Lung (tissue), 17 donors: ENCODE measurements at places on chromosomes 6 and 20. TPM values are rescaled to one million over a fixed set of nuclear protein-coding genes. Genes with fewer than 3 reads are reported as not detected.

Gene OLIG3
- not detected for total RNA-seq

- H3K4me1 ChIP-seq = peaks cover 6% of the 10 kb centered on the region
- H3K4me3 ChIP-seq = no peak overlapping the region
- DNase-seq = peak; percentile 75
- no peaks in the 10 kb centered on the region for H3K36me3 ChIP-seq
- no peak overlapping the region for H3K27ac ChIP-seq
Observed at GRCh38 chr6:55299286-55299985, 27.8 kb upstream of the GFRAL start.

Gene HLA-DOB
- total RNA-seq = 1.3 TPM

GRCh38 chr20:1295276-1295930 is 29.3 kb downstream of the SNPH start:
- H3K4me3 ChIP-seq = no peak overlapping the region
- H3K36me3 ChIP-seq = no peaks in the 10 kb centered on the region
- DNase-seq = no peak
- no peaks in the 10 kb centered on the region for H3K27me3 ChIP-seq

DNA sequence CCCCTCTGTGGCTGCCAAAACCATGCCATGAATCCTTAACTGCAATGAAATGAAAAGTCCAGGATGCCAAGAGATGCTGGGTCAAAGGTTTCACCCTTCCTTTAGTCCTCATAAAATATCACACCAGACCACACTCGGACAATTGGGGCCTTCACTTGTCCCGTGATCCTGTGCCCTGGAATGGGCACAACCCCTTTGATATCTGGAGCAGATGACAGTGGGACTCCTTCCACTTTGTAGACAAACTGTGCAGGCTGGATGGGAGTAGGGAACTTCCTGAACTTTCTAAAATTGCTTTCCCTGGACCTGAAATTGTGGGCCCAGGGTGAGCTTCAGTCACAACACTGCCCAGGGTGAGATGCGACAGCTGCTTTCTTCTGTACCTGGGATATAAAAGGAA is 9.6 kb upstream of the BPIFB6 start:
- no peaks in the 10 kb centered on the region for H3K36me3 ChIP-seq
- H3K4me1 ChIP-seq = no peaks in the 10 kb centered on the region
- no peak overlapping the region for H3K4me3 ChIP-seq
- DNase-seq = no peak

- DNase-seq = peak; percentile 53
- H3K36me3 ChIP-seq = peaks cover 17% of the 10 kb centered on the region
- no peaks in the 10 kb centered on the region for H3K27me3 ChIP-seq
- no peak overlapping the region for H3K4me3 ChIP-seq
- peaks cover 6% of the 10 kb centered on the region for H3K4me1 ChIP-seq
Observed at GRCh38 chr6:167968091-167968490, 29.4 kb upstream of the KIF25 start.

- H3K36me3 ChIP-seq = no peaks in the 10 kb centered on the region
- no peak overlapping the region for H3K4me3 ChIP-seq
- no peak for DNase-seq
Observed at GRCh38 chr20:62413896-62414481, 6.9 kb upstream of the CABLES2 start.

Gene DLK2
- 2.6 TPM for total RNA-seq

- H3K4me1 ChIP-seq = peaks cover 7% of the 10 kb centered on the region
- no peaks in the 10 kb centered on the region for H3K27me3 ChIP-seq
- H3K4me3 ChIP-seq = no peak overlapping the region
- H3K27ac ChIP-seq = no peak overlapping the region
- no peaks in the 10 kb centered on the region for H3K36me3 ChIP-seq
Observed at GRCh38 chr6:157464653-157465535, 83.9 kb downstream of the ZDHHC14 start.

Gene PLEKHG1
- total RNA-seq = 42.0 TPM

Gene IL17A
- total RNA-seq = not detected

DNA sequence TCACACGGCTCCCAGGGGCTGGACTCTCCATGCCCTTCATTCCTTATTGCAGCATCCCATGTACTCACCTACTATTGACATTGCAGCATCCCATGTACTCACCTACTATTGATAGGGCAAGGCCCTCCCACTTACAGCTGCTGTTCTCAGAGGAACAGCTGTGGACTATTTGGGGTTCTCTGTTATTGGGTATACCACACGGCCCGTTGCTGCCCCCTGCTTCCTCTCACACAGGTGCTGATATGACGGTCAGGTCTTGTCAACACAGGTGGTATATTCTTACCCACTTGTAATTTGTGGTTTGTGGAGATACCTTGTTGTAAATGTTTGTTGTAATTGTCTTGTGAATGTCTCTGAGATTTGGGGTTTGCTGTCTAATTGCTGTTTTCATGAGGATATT is 18.8 kb downstream of the ALDH5A1 start:
- no peak overlapping the region for H3K4me3 ChIP-seq
- no peak for DNase-seq
- H3K36me3 ChIP-seq = no peaks in the 10 kb centered on the region
- no peaks in the 10 kb centered on the region for H3K27me3 ChIP-seq
- H3K27ac ChIP-seq = no peak overlapping the region

Gene ACTL10
- total RNA-seq = 3.4 TPM

- H3K27me3 ChIP-seq = no peaks in the 10 kb centered on the region
- H3K4me3 ChIP-seq = peak overlapping the region; percentile 31
- DNase-seq = peak; percentile 76
- peak overlapping the region; percentile 98 for H3K27ac ChIP-seq
- H3K4me1 ChIP-seq = peaks cover 37% of the 10 kb centered on the region
Observed at GRCh38 chr6:26197933-26198721, 110.9 kb downstream of the HFE start.

- no peak overlapping the region for H3K4me3 ChIP-seq
- no peaks in the 10 kb centered on the region for H3K36me3 ChIP-seq
- H3K4me1 ChIP-seq = peaks cover 6% of the 10 kb centered on the region
- no peak overlapping the region for H3K27ac ChIP-seq
- H3K27me3 ChIP-seq = no peaks in the 10 kb centered on the region
- DNase-seq = no peak
Observed at GRCh38 chr6:167549213-167549612, 224.3 kb downstream of the TTLL2 start.

Gene LY6G6C
- total RNA-seq = not detected

Gene HLA-DPA1
- 96.2 TPM for total RNA-seq

Gene COL11A2
- total RNA-seq = 2.4 TPM

DNA sequence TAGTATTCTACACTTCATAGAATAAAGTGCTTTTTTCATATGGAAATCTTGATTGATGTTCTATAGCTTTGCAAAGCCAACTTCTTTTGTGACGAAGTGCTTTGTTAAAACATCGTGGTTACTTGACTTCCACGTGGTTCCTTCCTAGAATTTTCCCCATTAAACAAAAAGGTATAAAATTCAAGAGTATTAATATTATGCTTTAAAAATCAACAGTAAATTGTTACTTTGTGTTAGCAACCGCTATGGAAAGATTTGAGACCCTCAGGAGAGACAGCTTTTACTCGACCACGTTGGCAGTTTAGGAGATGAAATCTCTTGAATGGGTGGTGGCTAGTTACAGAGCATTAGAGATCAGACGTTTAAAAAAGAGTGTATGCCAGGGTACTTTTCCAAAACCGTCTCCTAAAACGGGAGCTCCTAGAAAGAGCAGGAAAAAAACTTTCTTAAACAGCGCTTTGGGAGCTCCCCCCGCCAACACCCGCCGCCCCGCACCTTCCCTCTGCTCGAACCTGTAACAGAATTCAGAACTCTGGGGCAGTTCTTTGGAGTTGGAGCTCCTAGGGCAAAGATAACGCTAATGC is 920 bp downstream of the GJA1 start:
- DNase-seq = peak; percentile 70
- peak overlapping the region; percentile 52 for H3K4me3 ChIP-seq
- no peaks in the 10 kb centered on the region for H3K4me1 ChIP-seq
- no peaks in the 10 kb centered on the region for H3K36me3 ChIP-seq

DNA sequence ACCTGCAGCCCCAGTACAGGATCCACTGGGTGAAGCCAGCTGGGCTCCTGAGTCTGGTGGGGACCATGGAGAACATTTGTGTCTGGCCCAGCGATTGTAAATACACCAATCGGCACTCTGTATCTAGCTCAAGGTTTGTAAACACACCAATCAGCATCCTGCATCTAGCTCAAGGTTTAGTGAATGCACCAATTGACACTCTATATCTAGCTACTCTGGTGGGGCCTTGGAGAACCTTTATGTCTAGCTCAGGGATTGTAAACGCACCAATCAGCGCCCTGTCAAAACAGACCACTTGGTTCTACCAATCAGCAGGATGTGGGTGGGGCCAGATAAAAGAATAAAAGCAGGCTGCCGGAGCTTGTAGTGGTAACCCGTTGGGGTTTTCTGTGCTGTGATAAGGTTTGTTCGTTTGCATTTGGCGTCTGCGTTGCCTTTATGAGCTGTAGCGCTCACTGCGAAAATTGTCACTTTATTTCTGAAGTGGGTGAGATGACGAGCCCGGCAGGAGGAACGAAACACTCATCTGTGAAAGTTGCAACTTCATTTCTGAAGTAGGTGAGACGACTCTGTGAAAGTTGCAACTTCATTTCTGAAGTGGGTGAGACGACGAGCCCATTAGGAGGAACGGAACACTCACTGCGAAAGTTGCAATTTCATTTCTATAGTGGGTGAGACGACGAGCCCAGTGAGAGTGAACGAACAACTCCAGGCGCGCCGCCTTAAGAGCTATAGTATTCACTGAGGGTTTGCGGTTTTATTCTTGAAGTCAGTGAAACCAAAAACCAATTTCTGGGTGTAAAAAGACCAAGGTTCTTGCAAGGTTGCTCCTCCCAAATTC is 31.1 kb downstream of the SERPINB6 start:
- no peaks in the 10 kb centered on the region for H3K36me3 ChIP-seq
- H3K27ac ChIP-seq = no peak overlapping the region
- H3K27me3 ChIP-seq = no peaks in the 10 kb centered on the region
- peaks cover 5% of the 10 kb centered on the region for H3K4me1 ChIP-seq

Gene HLA-DRA
- total RNA-seq = 421 TPM

Gene MYMX
- total RNA-seq = not detected

Gene GGTLC1
- 4.2 TPM for total RNA-seq
